ENCODE measurements at places on chromosomes 16 and 17.

DNA sequence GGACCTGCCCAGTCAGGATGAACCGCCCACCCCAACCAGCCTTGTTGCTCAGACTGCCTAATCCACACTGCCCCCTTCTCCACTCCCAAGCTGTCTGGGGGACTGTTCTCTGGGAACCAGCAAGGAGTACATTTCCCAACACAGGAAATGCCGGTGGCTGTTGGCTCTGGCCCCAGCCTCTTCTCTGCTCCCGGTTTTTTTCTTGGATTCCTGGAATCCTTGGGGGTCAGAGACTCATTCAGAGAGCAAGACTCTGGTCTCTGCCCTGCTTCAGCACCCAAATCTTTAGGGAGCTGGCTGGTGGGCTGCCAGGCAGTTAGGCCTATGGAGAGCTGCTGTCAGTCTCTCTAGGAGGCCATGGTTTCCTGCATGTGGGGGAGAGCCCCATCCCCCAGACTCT lies 10.8 kb upstream of the MTMR4 start:
- DNase-seq = no peak

DNA sequence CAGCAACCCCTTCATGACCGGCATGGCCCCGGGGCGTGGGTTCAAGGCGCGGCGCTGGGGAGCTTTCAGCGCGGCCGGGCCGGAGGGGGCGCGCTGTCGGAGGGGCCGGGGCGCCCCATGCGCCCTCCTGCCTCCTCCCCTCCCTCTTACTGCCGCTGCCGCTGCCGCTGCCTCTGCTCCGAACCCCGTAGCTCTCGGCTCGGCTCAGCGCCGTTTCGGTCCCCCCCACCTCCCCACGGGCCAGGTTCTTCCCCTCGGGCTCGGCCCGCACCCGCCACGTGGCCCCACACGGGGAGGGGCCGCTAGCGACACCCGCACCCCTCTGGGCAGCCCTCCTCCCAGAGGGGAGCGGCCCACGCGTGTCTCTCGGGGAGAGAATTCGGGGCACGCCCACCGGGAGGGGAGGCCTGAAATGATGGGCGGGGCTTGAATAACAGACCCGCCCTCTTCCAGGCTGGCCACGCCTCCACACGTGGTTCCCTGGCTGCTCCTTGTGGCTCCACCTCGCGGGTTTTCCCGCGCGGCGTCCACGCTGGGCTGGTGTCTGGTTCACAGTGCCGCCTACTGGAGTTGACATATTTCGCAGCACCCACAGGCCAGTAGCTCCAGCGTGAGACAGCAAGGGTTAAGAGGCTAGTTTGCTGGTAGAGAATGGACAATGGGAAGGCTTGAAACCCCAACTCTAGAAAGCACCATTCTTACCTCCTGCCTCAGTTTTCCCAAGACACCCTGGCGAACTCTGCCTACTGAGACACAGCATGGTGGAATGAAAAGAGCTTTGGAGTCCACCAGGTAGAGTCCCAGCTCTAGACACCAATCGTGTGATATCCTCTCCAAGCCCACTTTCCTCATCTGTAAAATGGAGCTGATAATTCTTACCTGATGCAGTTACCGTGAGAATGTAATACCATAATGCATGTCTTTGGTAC lies at the start of gene KCNH4:
Gene KCNH4 (minus strand): TSS at position 221 of the 929 bp plus-strand sequence. CDS start 197 bp downstream, at position 24.
- peak; percentile 92 for DNase-seq

GRCh38 chr16:77327717-77328116 lies 107.1 kb downstream of the ADAMTS18 start:
- DNase-seq = no peak

DNA sequence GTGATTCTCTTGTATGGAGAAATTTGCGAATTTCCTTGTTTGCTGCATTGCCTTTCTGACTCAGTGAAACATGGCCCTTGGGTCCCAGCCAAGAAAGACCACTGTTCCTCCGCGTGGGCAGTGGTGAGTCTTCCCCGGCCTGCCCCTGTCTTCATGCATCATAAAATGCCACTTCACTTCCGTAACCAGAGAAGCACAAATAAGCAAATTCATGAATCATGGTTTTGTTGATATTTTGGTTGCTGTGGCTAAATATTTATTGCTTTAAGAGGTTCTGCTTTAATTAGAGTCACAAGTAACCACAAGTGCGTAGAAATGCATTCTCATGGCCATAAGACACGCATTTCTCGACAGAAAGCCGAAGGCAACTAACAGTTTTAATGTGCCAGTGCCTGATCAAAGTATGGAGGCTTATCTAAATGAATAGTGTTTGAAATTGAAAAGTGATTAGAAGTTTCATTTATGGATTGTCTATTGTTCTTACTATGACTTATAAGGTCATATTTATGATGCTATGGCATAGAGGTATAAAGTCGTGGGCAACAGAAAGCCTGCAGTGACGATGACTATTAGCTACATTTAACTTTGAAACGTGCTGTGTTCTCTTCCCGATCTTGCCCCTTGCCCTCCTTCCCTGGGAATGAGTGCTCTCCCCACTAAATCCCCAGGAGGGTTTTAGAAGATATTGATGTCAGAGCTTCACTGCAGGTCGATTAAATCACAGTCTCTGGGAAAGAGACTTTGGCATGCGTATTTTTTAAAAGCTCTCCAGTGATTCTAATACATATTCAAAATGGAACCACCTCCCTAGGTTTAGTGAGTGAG lies 76.0 kb downstream of the WIPI1 start:
- no peak for DNase-seq

DNA sequence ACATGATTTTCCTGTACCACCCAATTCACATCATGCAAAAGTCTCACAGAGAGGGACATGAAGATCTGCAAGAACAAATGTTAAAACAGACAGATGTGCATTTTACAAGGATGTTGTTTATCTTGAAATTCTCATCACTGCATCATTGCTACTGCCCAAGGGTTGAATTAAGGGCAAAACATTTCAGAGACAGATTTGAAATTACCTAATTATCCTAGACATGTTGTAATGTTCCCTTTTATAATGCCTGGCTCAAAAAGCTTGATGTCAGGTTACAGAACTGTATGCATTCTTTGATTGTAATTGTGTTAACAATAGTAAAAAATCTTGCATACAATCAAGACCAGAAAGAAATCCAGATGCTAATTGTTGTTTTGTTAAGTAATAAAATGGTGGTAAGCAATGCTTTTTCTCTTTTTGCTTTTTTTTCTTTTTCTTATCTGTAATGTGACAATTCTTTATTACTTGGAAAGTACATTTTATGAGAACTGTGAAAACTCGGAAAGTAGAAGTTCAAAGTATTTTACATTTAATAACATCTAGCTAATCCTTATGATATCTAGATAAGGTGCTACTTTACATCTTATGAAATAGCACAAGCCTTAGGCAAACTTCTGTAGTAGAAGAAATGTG lies 3.6 kb upstream of the DUSP14 start:
- no peak for DNase-seq

- DNase-seq = peak; percentile 38
Measured at GRCh38 chr16:28491230-28491969, 474 bp downstream of the CLN3 start.

DNA sequence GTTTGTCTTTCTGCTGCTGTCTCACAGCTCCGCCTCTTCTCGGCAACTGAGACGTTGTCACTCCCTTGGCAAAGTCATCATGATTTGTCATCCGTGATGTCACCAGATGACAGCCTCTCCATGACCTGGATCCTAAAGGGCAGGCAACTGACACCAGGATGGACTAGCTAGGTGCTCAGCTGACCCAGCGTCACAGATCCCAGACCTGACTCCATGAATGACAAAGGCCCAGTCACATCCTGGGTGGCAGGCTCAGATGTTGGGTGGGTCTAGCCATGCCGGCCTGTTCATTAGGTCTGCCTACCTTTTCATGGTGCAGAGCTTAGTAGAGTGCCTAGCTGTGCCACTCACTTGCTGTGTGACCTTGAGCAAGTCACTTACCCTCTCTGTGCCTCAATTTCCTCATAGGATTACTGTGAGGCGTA lies 3.8 kb upstream of the TMEM238L start:
- no peak for DNase-seq

- DNase-seq = no peak
Measured at GRCh38 chr16:1820946-1821290, 5.7 kb downstream of the HAGH start.

GRCh38 chr16:1197237-1197866 lies 27.7 kb downstream of the TPSG1 start:
- DNase-seq = no peak

GRCh38 chr16:9761870-9762269 lies 420.4 kb downstream of the GRIN2A start:
- no peak for DNase-seq

GRCh38 chr17:80307994-80308691 lies 47.5 kb downstream of the RNF213 start:
- DNase-seq = no peak

GRCh38 chr16:89499767-89500166 lies 8.4 kb upstream of the SPG7 start:
- DNase-seq = no peak

DNA sequence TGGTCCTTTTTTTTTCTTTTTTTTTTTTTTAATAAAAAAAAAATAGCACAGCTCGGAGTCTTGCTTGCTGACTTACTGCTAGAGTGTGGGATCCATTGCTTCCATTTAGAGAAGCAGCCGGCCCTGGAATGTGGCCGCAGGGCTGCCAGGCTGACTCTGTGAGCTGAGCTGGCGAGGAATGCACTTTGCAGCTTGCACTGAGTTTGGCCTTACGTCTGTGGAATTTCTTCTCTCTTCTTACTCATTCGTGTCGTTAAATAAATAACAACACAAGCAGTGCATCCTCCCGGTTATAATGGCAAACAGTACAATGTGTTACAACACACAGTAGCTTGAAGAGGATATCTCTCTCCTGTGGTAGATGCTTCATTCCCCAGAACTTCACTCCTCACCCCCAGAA lies 69.2 kb downstream of the PRKCB start:
- DNase-seq = no peak

GRCh38 chr17:10305398-10305797 lies 67.4 kb downstream of the MYH13 start:
- no peak for DNase-seq

DNA sequence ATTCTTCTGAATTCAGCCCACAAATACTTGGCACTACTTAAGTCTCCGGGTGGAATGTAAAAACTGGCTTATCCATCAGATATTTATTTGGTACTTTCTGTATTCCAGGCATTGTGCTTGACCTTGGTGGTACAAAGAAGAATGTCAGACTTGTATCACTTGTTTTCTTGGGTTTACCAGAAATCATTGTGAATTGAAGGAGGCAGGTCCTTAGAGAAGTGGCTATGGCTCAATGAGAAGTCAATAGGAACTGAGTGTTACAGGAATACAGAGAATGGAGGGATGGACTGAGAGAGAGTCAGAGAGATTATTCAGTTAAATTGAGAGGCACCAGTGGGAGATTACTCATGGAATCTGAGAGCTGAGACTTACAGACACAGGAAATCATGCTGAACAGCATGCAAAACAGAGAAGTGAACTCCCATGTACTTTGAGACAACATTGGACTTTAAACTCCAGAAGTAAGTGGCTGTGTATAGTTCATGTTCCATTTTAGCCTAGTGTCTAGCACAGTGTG lies 704.1 kb downstream of the CDH11 start:
- DNase-seq = no peak

- DNase-seq = no peak
Measured at GRCh38 chr17:33976831-33977230, 278.3 kb upstream of the CCL2 start.

DNA sequence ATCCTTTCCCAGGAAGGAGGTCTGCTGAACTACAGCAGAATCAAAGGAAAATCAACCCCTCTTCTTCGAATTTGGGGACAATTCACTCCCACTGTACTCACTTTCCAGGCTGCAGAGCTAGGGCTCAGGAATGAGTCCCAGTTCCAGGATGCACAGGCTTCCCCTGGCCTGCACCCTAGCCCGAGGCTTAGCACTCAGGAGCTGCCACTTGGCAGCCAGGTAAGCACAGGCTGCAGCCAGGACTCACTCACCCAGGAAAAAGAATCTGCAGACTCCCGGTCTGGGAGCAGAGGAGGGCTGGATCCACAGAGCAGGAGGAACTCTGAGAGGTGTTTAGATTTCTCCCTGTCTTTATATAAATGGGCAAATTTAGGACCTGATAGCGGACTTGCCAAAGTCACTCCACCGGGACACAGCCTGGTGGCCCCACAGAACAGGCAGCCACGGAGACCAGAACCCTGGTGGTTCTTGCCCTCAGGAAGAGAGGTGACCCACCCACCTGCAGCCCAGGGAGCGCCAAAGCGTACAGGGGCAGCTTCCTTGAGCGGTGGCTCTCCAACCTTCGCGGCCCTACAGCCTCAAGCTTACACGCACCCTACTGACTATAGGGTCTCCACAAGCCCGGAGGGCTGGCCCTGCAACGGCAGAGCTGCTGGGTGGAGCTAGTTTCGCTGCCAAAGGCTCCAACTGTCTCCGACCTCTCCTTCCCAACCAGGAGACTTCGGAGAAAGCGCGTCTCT lies 4.8 kb downstream of the CBLN1 start:
- DNase-seq = no peak

GRCh38 chr16:22693638-22694340 lies 120.2 kb upstream of the HS3ST2 start:
- DNase-seq = no peak

GRCh38 chr17:33572615-33573014 lies 279.5 kb upstream of the ASIC2 start:
- no peak for DNase-seq

DNA sequence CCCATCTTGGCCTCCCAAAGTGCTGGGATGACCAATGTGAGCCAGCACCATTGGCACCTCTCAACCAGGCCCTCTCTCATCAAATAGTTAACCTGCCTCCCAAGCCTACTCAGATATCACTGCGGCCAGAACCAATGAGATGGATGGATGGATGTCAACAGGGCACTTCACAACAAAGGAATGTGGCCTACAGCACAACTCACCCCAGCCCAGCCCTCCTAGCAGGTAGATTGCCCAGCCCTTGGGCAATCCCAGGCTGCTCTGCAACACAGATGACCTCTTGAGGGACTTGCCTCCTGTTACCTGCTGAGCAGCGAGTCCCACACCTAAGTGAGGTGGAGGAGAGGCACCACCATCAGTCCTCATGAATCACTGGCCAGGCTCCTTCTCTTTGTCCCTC lies 22.6 kb upstream of the KIFC3 start:
- no peak for DNase-seq

DNA sequence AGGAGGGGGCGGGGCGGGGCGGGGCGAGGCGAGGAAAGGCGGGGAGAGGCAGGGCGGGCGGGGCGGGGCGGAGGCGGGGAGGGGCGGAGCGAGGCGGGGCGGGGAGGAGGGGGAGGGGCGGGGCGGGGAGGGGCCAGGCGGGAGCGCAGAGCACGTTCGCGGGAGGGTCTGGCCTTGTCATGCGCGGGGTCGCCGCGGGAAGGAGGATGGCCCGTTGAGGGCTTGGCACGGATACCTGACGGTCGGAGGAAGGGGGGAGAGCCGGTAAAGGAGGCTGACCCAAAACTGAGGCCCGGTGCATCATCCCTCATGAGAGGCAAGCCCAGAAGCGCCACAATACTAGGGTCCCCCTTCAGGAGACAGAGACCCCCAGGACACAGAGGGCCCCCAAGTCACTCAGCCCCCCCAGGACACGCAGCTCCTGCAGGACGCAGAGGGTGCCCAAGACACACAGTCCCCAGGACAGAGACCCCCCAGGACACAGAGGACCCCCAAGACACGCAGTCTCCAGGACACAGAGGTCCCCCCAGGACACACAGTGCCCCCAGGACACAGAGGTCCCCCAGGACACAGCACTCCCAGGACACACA lies 593 bp upstream of the WDR45B start:
- peak; percentile 66 for DNase-seq

GRCh38 chr17:44241106-44241624 lies 21.7 kb upstream of the UBTF start:
- DNase-seq = no peak

GRCh38 chr17:2194889-2195335 lies 108.7 kb downstream of the SMG6 start:
- DNase-seq = no peak

GRCh38 chr16:57810197-57811031 lies 8.1 kb upstream of the KIFC3 start:
- DNase-seq = peak; percentile 41

GRCh38 chr17:47685556-47686275 lies 8.2 kb upstream of the TBKBP1 start:
- DNase-seq = no peak

Data from nucleus accumbens (tissue), 56 donors.